Skin of body (tissue), 3 donors: ENCODE measurements at places on chromosomes 12 and 14. TPM values are rescaled to one million over a fixed set of nuclear protein-coding genes. Genes with fewer than 3 reads are reported as not detected.

GRCh38 chr14:71395151-71395604 is 487.9 kb downstream of the PCNX1 start:
- no peak for DNase-seq

- DNase-seq: no peak
These were observed 96.0 kb upstream of the PCED1B start for GRCh38 chr12:46983393-46983793.

DNA sequence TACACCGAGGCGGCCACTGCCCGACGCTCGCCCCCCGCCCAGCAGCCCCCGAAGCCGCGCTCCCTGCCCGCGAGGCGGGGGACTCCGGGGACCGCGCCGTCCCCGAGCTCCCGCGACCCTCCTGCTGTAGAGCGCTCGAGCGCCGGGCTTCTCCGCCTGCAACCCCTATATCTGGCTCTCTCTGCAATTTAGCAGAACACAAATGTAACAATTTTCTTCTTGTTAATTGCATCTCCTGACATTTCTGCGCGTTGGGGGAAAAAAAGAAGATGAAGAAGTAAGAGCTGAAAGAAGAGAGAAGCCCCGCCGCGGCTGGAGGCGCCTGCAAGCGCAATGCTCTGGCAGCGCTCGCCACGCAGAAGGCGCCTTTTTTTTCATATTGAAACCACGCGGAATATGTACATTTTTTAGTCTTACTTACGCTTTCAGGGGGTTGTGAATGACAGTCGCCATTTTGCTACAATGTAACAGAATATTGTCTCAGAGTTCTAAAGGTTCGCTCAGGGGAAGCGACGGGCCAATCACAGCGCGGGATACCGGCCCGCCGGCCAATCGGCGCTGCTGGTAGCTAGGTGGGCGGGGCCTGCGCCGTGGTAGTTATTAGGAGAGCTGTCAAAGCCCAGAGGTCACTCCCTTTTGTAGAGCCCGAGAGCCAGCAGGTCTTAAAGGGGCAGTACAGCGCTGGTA is at the start of gene DPF3:
Gene DPF3 (minus strand): TSS at position 466 of the 687 bp plus-strand sequence. CDS start 13 bp downstream, at position 453.
- peak; percentile 82 for DNase-seq

The EGLN3 gene
- total RNA-seq: 32.5 TPM

GRCh38 chr12:2083561-2083960 is 30.8 kb downstream of the CACNA1C start:
- DNase-seq: peak; percentile 78

DNA sequence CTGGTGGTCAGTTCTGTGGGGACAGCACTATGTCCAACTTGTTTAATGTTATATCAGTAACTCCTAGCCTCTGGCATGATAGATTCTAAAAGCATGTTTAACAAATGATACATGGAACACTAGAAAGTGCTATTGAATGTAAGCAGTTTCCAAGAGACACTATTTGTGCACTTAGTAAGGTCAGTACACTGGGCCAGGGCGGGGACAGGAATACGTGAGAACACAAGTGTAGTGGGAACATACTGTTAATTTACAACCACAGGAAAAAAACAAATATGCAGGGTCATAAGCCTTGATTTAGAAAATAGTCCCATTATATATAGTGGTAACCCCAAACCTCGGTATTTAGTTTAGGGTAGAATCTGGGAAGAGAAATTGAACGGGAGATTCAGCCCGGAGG is 88.9 kb upstream of the SLC38A2 start:
- DNase-seq: no peak

DNA sequence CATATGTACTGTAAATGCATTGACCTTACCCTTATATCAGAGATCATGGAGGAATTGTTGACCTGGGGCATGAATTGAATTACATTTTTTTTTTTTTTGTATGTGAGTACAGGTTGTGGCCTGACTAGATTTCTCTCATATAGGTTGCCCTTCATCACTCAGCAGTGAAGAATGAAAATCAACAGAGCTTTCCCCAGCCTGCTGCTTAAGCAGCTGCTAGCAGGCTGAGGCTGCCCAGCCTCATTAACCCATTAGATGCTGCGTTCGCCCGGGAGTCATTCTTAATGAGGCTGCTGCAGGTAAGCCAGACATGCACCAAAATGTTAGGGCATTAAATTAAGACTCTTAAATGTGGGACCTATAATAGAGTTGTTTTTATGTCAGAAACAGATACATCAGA is 236.0 kb downstream of the ETNK1 start:
- no peak for DNase-seq
